Stimulated activated CD4-positive, alpha-beta T cell treated with anti-CD3 and anti-CD28 coated beads, TNF-alpha, amount 100 ng/mL, for 1 hour (primary cell): ENCODE measurements at places on chromosomes 16 and 17.

GRCh38 chr16:61146429-61146828, 889.8 kb downstream of the CDH8 start:
- DNase-seq: no peak

DNA sequence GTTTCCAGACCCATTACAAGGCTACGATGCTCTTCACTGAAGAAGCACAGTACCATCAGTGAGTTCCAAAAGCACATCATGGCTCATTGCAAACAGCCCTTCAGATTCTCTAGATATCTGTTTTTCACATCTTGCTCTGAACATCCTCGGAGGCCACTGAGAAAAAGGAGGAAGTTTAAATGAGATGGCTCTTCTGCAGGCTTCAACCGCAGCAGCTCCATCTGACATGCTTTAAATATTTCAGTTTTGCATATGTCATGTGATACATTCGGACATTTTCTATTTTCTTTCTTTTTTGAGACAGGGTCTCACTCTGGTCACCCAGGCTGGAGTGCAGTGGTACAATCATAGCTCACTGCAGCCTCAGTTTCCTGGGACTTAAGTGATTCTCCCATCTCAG, 396.8 kb downstream of the NPIPA8 start:
- no peak for DNase-seq

GRCh38 chr17:72169823-72170222, 49.0 kb downstream of the SOX9 start:
- DNase-seq: no peak

DNA sequence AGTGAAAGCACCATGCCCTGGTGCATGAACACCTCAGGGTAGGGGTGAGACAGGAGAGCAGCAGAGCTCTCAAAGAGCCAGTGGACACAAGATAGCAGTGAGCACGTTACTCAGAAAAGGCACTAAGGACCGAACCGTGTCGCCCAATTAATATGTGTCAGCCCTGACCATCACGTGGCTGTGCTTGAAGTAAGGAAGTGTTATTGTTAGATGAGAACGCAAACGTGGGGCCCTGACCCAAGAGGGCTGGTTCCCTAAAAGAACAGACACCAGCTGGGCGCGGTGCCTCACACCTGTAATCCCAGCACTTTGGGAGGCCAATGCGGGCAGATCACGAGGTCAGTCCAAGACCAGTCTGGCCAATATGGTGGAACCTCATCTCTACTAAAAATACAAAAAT, 16.3 kb downstream of the AXIN1 start:
- no peak for DNase-seq

DNA sequence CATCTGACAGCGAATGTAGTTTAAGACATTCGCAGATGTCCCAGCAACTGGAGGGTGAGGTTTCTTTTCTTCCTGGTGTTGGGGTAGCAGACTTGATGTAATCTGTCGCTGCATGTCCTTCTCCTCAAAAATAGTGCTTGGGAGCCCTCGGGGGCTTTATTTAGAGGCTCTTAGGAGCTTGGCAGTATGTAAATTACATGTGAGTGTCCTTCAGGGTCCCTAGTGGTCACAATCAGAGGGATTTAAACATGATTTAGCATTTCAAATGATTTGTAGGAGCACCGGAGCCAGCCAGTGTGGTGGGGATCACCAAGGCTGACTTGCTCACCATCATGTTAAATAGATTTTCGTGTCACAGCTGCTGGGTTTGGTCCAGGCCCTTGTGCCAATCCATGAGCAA, 8.8 kb upstream of the SALL1 start:
- no peak for DNase-seq

DNA sequence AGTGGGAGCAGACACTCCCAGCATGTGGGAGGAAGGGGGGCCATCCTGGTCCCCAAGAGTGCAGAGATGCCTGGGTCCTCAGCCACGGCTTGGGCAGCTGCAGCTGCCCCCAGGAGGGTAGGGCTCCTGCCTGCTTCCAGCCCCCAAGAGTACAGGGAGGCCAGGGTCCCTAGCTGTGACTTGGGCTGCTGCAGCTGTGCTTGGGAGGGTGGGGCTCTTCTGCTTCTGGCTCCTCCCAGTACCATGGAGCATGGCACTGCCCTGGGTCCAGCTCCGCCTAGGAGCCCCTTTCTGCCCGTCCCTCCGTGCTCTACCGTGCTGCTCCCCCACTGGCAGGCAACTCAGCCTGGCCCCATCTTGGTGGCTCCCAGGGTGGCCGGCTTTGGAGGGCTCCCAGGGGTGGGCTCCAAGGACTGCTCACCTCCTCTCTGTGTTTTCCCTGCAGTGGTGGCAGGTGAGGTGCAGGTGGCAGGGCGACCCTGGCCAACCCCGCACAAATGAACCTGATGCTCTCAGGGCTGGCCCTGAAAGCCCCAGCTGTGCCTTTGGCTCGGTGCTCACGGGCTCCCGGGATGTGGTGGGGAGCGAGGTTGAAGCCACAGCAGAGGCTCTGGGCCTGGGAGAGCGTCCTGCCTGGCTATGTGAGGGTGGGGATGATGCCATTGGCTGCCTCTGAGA, 18.5 kb upstream of the USP22 start:
- DNase-seq: no peak
